ENCODE measurements at places on chromosomes 4 and X.

DNA sequence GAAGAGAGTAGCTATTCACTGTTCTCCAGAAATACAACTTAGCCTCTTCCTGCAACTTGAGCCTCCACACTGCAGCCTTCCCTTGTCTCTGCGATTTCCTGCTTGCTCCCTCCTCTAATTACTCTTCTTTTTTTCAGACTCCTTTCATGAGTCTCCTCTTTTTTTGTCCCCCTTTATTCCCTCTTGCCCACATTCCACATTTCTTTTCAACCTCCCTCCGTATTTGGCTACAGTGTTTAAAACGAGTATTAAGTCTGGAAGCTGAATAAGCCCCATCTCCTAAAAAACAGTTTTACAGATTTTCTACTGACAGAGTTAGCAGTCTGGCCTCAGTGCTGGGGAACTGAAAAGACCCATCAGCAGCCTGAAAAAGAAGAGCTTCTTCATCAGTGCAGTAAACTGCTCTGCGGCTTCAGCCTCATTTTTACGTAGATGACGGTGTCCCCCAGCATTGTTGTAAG, 141.5 kb downstream of the TENM3 start:
- DNase-seq = peak; percentile 26

- DNase-seq = no peak
Measured at GRCh38 chr4:175988511-175988910, 77.1 kb upstream of the WDR17 start.

GRCh38 chrX:21171181-21171580, 203.0 kb upstream of the CNKSR2 start:
- no peak for DNase-seq

GRCh38 chr4:181952478-181952877, 290.7 kb upstream of the TENM3 start:
- peak; percentile 98 for DNase-seq

- no peak for DNase-seq
Measured at GRCh38 chr4:60175241-60175640, 1024.9 kb upstream of the ADGRL3 start.

- DNase-seq = peak; percentile 79
Measured at GRCh38 chr4:128812442-128813235, 3.1 kb downstream of the JADE1 start.

DNA sequence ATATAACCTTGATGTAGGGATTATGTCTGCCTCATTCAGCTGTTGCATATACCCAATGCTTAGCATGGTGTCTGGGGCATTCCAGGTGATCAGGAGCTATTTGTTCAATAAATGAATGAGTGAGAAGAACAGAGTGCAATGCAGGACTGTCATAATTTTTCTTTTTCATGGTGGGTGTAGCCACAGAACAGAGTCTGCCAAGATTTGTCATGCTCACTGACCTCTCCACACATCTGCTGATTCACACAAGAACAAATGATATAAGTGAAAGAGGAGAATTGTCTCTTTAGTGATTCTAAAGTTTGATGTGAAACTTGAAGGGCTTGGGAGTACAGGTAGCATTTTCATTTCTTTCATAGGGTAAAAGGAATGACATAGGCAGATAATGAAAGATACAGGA, 64.4 kb upstream of the TEX13D start:
- no peak for DNase-seq

DNA sequence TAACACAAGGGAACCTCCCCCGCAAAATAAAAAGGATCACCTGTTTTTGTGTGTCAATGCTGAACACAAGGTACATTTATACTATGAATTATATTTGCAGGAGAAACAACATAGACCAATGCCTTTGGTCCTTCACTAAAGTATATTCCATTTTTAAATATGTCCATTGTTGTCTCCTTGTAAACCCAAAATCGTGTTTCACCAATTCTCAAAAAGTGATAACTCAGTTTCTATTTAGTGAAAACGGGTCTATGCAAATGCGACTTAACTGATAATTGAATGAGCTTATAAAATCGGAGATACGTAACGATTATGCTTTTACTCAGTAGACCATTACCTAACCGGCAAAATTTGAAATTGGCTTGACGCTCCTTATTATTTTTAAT, 2.1 kb downstream of the BRWD3 start:
- DNase-seq = no peak

GRCh38 chrX:13647709-13648212, 5.2 kb upstream of the TCEANC start:
- peak; percentile 60 for DNase-seq
